Endothelial cell (in vitro differentiated cells): ENCODE measurements at places on chromosomes 3 and 15. TPM values are rescaled to one million over a fixed set of nuclear protein-coding genes. Genes with fewer than 3 reads are reported as not detected.

Gene SERPINI2
- total RNA-seq = not detected

Gene HRG
- total RNA-seq = not detected

DNA sequence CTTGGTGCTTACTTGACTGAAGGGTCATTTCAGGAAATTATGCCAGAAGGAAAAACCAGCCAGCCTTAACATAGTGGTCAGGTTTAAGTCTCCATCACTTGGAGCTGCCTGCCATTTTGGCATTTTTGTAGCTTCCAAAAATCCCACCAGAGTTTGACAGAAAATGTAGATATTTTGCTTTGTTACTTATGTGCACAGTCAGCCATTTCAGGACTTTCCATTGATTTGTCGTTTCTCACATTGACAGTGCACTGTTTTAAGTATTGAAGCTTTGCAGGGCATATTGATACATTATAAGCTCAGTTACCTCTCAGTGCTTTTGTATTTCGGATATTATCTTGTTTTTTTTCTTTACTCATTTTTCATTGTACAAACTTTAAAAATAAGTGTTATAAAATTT lies 89.0 kb upstream of the ANKRD34C start:
- H3K27me3 ChIP-seq = peaks cover 6% of the 10 kb centered on the region
- H3K4me3 ChIP-seq = no peak overlapping the region
- H3K27ac ChIP-seq = no peak overlapping the region
- no peaks in the 10 kb centered on the region for H3K4me1 ChIP-seq
- H3K36me3 ChIP-seq = no peaks in the 10 kb centered on the region
- DNase-seq = no peak

DNA sequence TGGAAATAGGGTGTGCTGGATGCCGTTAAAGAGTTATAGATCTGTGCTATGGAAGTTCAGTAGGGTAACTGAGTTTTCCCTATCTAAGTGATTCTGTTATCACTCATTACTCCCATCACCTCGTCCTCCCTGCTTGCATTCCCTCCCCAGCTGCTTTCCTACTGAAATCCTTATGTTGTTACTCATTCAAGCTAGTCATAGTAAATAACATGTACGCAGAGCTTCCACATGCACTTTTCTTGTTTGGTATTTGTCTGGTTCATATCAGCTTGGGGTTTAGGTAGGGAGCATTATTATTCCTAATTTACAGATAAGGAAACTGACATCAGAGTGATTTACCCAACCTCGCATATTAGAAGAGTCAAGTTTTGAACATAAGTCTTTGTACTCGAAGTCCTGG lies 135.1 kb downstream of the HCN4 start:
- H3K36me3 ChIP-seq = peaks cover 12% of the 10 kb centered on the region
- H3K4me3 ChIP-seq = no peak overlapping the region
- DNase-seq = no peak
- no peaks in the 10 kb centered on the region for H3K27me3 ChIP-seq
- no peaks in the 10 kb centered on the region for H3K4me1 ChIP-seq
- no peak overlapping the region for H3K27ac ChIP-seq

- DNase-seq = no peak
- peaks cover 3% of the 10 kb centered on the region for H3K27me3 ChIP-seq
- H3K4me3 ChIP-seq = no peak overlapping the region
- H3K36me3 ChIP-seq = peaks cover 4% of the 10 kb centered on the region
- H3K4me1 ChIP-seq = no peaks in the 10 kb centered on the region
Observed at GRCh38 chr3:138389144-138389601, 40.8 kb downstream of the MRAS start.
